ENCODE measurements at places on chromosomes 5 and 9.

DNA sequence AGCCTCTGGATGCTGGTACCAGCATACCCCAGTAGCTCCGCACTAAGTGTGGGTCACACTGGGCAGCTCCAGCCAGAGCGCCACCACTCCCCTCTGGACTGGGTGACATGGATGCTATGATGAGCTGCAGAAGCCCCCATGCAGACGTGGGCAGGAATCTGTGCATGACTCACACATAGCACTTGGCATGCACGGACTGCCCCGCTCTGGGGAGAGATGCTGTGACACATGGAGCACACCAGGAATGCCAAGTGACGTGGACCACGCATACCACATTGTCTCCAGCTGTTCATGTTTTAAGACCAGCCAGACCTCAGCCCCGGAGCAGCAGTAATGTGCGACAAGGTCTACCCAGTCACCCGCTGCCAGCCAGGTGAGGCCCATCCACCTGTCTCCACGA is 64.1 kb downstream of the SEMA4D start:
- no peak for DNase-seq

- peak; percentile 27 for DNase-seq
Measured at GRCh38 chr5:171961117-171961516, 45.3 kb downstream of the FBXW11 start.

GRCh38 chr9:23736293-23736692 is 89.7 kb downstream of the ELAVL2 start:
- DNase-seq, result no peak

DNA sequence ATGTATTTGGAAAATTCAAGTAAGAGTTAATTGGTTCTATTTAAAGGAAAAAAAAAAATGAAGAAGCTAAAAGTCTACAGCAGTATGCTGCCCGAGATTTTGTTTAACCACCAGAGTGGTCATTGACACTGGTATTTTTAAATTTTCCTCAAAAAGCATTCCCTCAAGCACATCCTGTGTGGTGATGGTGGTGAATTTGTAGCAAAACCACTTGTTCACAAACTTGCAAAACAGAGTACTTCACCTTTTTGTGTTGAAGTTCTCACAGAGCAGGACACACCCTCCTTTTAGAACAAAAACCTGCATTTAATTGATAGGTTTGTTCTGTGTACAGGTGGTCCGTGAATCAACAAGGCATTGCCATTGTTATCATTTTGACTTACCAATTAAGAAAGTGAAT is 374.2 kb downstream of the EFNA5 start:
- DNase-seq, result no peak

DNA sequence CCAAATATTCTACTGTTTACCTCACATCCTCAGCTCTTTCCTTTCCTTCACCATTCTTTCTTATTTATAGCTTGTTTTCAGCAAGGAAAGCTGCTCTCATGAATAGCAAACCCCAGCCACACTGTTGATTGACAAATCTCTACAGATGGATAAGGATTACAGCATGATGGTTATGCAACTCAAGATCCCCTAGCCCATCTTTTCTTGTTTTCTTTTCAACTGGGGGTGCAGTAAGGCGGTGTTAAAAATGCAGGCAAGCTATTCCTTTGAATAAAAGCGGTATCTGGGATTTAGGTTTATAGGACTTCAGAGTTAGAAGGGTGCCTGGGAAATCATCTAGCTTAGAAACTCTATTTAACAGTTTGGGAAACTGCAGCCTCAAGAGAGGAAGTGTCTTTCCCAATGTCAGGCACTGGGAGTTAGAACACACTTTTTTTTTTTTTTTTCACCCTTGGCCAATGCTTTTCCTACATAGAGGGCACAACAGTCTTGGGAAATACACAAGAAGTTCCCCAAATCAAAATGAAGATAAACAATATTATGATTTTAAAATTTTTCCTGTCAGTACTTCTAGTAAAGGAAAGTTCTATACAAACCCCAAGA is 2.6 kb downstream of the SPARC start:
- no peak for DNase-seq

- no peak for DNase-seq
Measured at GRCh38 chr9:131609099-131609830, 63.9 kb downstream of the PRRT1B start.

DNA sequence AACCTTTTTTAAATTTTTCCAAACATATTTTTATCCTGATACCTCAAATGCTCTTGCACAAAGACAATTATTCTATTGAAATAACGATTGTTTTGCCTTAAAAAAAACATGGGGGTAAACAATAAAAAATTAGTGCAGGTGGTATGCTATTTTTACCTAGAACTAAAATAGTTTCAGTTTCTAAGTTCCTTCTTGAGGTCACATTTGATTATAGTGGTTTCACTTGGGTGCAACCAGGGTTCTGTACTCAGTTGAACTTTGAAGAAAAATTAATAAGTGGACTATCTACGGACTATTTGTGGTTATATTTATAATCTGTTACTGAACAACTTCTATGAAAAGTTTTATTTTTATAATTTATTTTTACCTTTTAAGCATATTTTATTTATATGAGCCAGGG is 387.1 kb upstream of the IZUMO3 start:
- DNase-seq, result no peak

- DNase-seq, result no peak
Measured at GRCh38 chr5:1325870-1326531, 18.9 kb downstream of the CLPTM1L start.

DNA sequence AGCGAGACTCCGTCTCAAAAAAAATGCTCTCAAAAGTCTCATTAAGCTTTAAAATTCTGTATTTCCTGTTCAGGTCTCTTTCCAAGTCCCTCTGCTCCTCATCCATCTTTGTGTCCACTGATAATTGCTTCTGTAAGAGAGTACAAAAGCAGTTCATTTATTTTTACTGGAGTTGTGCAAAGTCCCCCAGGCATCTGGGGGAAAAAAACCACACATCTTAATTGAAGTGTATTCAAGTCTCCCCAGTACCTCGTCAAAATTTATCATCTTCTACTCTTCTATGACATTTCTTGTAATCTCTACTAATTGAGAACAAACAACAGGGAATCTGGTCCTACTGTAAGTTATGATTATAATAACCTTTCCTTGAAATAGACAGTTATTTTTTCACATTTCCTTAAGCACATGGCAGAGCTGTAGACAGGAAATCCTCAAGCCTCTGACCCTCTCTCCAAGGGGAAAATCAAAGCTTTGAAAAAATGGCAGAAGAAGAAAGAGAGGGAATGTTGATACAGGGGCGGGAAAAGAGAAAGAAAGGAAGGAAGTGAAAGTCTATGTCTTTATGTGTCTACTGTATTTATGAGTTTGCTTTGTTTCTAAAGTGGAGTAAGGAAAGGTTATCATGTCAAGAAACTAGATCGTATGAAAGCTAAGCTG is 51.5 kb downstream of the RAI14 start:
- DNase-seq, result no peak

DNA sequence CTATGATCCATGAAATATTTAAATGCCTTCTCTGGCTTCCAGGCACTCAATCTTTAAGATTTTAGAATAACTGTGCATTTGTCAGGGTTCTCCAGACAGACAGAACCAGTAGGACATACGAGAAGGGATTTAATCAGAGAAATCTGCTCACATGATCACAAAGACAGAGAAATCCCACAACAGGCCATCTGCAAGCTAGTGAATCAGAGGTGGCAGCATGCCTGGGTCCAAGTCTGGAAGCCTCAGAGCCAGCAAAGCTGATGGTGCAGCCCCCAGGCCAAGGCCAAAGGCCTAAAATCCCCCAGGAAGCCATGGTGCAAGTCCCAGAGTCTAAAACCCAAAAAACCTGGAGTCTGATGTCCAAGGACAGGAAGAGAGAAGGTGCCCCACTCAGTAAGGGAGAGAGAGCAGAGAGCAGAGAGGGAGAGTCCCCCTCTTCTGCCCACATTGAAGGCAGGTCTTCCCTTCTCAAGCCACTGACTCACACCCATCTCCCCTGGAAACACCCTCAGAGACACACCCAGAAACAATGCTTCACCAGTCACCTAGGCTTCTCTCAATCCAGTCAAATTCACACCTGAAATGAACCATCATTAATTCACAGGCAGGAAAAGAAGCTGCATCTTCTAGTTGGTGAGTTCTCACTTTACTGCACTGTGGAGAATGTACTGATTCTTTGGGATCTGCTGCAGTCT is 48.7 kb downstream of the CAMSAP1 start:
- no peak for DNase-seq

- DNase-seq, result peak; percentile 85
Measured at GRCh38 chr9:131627648-131628458, 82.5 kb downstream of the PRRT1B start.

Data from CD4-positive, CD25-positive, alpha-beta regulatory T cell (primary cell).